ENCODE measurements at places on chromosomes 2 and 18.

DNA sequence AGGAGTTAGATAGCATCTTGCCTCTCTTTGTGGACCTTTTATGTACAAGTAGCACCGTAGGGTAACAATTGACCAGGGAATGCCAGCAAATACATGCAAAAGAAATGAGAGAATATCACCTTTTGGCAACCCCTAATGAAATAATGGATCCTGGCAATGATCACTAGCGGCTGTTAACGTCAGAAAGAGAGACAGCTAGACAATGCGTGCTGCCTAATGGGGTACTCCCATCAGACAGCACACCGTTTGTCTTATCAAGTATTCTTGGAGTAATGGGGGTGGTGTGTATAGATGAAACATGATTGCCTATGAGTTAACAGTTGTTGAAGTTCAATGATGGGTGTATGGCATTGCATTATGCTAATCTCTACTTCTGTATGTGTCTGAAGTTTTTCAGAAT lies 1.6 kb downstream of the ELAC1 start:
- DNase-seq = no peak

- no peak for DNase-seq
These were observed 8.2 kb downstream of the TEKT4 start for GRCh38 chr2:94879314-94879981.

DNA sequence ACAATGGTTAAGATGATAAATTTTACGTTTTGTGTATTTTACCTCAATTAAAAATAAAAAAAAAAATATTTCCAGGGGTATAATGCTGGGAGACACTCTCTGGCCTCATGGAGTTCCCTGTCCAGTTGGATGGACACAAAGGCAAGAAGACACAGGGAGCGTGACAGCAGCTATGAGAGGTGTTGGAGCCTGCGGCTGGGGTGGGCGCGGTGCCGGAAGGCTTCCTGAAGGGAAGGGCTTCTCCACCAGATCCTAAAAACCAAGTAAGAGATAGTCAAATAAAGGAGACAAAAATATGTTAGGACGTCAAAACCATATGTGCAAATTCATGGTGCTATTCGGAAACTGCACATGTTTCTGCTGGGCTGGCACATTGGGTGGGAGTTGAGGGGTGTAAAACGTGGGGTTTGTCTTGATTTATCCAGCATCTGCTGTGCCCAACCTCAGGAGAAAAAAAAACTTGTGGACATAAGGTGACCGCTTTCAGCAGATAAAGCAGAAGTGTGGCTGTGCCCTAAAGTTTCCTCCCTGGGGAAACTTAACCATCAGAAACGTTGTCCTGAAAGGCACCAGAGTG lies 467.6 kb downstream of the RNF144A start:
- DNase-seq = no peak

DNA sequence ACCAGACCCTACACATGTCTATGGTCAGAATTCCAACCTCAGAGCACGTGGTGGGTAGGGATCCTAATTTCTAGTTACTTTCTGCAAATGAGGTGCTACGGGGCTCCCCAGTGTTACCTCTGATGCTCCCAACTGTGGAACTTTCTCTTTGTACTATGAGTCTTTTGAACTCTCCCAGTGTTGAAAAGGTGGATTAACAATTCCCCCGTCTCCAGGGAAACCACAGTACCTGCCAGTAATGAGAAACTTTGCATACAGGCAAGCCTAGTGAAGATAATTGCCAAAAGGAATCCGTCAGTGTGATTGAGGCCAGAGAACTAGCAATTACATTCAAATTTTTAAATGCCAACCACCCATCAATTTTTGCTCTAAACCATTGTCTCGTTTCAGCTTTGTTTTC lies 129.0 kb upstream of the FOSL2 start:
- DNase-seq = no peak

DNA sequence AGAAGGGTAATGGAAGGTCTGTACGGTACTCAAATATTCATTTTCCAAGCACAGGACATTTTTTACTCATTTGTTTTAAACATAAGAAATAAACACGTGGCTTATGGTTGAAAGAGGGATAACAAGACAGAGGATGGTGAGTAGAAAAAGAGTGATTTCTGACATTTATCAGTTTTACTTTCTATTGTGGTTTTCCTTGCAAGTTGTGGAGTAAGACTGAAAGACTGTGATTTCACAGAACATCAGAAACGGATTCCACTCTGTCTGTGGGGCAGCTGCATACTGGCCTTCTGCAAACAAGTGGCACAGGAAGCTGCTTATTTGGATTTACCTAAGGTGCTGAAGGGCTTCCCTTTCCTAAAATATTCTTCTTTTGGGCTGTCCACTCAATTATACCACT lies 122.2 kb upstream of the ITGB6 start:
- DNase-seq = no peak

- DNase-seq = no peak
These were observed 1480.0 kb downstream of the LRP1B start for GRCh38 chr2:140650825-140651224.

GRCh38 chr2:58428096-58429013 lies 187.2 kb upstream of the FANCL start:
- no peak for DNase-seq

DNA sequence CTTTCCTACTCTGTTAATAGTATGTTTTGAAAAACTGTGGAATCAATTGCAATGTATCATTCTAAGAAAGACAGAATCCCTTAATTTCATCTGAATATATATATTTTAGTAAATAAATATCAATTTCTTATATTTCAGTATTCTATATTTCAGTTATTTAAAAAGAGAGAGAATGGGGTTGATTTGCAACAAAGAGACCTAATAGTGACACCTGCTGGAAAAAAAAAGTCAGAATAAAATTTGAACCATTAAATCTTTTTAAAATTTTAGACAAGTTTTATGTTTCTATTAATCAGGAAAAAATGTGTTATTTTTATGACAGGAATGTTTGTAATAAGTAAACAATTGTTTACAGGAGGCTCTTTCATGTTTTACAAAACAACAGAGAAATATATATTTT lies 20.7 kb upstream of the CCNT2 start:
- no peak for DNase-seq

GRCh38 chr18:68114989-68115388 lies 598.5 kb upstream of the DSEL start:
- DNase-seq = no peak

- no peak for DNase-seq
These were observed 74.5 kb downstream of the SPATS2L start for GRCh38 chr2:200380833-200381542.

DNA sequence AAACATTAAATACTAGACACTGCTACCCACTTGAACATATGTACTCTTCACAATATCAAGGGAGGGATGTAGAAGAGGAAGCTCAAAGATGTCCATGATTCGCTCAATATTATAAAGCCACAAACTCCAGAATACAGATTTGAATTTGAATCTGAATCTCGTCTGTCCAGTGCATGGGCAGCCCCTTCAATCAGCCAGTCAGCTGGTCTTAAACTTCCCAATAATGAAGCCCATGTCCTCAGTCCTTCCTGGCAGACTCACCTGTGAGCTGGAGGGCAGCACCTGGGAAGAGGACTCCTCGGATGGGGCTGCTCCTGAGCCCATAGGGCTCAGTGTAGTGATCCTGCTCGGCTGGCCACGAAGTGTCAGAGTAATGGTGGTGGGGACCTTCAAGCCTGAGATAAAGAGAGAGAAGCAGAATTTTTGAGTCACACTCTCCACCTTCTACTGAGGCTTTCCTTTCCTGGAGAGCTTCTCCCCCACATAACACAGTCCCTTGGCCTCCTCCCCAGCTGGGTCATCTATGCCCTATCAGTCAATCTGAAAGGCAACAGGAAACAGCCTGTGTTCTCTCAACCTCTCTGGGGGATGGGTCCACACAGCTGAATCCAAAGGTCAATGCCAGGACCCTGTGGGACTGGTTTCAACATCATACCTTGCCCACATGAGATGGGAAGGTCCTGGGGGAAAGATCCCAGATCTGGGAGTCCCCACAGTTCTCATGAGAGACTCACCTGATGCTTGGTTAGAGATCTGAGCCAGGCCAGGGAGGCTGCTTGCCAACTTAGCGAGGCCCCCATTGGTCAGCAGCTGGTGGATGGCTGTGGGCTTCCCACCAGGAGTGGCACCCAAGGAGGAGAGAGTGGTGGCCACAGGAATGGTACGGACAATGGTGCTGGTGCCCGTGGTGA lies 36.5 kb downstream of the KANSL3 start:
- no peak for DNase-seq

- DNase-seq = no peak
These were observed 97.7 kb downstream of the ARHGAP15 start for GRCh38 chr2:143226714-143227541.

DNA sequence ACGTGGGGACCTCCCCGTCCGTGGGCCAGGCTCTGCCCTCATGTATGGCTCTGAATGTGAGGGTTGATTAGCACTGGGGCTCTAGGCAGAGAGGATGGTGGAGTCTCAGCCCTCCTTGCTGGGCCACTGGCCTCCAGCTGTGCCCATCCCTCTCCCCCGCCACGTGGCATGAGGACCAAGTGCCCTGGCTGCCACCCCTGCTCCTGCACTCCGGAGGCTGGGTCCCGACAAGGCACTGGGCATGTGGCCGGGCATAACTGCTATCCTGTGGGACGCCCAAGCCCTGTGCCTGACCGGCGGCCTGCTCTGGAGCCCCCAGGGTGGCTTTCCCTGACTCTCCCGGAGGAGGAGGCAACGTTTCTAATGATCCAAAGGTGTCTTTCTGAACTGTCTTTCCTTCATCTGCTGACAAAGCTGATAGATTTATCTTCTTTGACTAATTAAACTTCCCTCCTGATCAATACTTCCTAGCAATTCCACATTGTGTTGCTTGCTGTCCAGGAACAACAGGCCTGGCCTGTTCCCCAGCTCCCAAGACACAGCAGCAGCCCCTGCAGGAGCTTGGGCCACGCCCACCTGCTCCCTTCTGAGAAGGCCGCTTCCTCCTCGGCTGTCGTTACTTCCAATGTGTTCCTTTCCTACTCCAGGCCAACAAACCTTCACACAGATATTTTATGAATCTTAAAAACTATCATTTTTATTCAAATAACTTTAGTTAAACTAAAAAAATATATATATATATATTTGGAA lies 132.0 kb downstream of the SNTG2 start:
- DNase-seq = no peak

DNA sequence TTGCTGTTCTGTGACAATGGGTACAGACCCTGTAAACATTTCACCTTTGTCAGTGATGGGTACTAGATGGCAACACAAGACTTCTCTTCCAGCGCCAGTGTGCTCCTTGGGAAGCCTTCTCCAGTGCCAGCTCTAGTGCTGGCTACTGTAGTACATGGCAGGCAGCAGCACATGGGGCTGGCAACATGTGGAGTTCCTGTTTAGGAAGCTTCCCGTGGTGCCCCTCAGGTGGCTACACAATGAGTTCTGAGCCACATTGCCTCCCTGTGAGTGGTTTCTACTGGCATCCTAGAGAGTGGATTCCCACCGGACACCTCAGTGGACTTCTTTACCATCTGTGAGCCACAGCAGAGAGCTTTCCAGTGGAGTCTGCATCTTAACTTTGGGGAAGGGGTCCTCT lies 302.1 kb downstream of the CYRIA start:
- DNase-seq = no peak

GRCh38 chr2:164843346-164843911 lies 1.8 kb upstream of the COBLL1 start:
- DNase-seq = no peak

DNA sequence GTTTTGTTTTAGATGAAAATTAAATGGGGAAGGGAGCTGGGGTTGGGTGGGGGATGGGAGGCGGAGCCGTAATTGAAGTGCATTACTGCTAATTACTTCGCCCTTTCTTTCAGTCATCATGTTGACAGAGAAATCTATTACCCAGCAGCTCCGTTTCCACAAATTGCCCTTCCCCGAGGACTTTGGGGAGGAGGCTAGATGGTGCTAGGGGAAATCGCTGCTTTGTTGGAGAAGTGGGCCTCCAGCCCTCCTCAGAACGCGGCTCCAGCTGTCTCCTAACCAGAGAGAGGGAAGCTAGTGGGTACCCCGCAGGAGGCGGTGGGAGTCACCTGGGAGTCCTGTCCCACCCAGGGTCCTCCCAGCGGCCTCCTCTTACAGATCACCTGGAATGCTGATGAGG lies 130.9 kb upstream of the MYCN start:
- no peak for DNase-seq

DNA sequence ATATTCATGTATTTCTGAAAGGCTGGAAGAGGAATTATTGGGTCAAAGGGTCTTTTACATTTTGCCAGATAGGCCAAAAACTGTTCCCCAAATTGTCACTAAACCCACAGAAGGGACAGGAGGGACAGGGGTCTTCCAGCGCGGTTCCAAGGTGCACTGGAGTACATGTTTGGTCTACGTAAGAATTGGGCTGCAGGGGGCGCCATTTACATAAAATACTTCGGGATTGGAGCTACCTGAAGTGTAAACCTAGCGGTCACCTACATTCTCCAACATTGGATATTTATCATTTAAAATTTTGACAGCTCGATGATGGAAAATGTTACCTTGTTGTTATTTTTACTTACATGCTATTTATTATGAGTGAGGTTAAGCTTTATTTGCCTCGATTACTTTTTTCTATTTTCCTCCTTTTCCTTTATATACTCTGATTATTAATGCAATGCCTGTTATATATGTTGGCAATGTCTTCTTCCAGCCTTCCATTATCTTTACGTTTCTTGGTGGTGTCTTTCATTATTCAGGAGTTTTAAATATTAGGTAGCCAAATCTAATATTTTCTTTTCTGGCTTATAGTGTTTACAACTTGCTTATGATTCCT lies 43.0 kb upstream of the RAB6C start:
- no peak for DNase-seq

DNA sequence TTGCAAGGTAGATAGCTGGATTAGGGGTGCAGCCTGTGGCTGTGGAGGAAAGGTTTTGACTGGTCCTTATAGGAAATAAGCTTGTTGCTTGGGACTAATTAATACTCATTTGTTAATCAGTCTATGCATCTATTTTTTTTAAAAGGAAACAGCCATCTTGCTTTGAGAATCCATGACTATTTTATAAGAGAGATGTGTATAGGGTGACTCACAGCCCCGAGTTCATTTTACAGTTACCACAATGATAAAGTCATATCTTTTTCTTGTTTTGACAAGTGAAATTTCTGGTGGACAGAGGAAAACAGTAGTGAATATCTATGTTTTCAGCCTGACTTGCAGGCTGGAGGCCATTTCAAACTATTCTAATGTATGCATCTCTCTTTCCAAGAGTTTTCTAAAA lies 193.5 kb upstream of the CCDC68 start:
- DNase-seq = no peak

GRCh38 chr2:225064362-225064761 lies 22.1 kb upstream of the DOCK10 start:
- DNase-seq = no peak

GRCh38 chr2:133369901-133370658 lies 198.2 kb downstream of the NCKAP5 start:
- no peak for DNase-seq
